ENCODE measurements at places on chromosomes 6 and 20.

DNA sequence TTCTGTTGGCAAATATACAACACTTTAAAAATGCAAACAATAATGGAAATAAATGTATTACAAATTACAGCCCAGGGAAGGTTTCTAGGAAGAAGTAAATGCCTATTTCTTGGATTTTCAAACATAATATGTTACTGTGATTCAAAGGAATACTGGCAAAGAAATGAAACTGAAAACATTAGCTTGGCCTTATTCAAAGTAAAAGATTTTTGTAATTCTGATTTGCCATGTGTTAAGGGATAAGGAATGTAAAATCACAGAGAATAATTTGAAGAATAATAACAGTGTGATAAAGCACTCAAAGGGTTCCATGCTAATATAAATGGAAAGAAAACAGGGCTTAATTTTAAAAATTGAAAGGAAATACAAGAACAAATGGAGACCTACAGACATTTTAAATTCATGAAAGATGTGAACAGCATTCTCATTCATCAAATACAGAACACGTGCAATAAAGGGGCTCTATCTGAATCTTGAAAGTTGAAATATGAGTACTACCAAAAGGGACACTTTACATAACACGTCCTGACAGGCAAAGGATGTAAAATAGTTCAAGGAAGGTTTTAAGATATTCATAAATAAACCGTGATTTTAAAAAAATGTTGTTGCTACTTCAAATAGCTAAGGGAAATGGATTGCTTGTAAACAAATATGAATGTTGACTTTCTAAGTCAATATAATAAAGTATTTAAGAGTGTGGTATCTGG, 138.1 kb downstream of the RFPL4B start:
- DNase-seq: no peak

DNA sequence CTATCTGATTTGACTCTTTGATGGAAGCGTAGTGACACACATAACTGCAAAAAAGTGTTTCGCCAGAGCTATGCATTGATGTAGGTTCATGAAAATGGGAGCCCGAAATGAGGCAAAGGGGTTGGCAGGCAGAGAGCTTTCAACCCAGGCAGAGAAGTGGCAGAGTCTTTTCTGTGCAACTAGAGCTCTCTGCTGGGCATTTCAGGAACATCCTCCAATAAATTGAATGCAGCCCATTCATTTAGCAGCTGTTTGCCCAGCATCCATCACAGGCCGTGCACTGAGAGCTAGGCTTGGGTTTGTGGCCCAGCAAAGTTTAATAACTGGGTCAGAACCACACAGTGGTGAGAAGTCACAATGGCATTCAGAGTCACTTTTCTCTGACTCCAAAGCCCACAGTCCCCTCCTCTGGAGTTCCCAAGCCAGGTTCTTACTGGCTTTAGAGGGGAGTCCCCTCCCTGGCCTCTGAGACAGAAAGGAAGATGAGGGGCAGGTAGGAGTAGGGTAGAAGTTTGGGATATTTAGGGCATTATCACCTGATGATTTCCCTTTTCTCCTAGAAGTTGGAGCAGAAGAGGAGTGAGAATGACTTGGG, 31.8 kb upstream of the ELMO2 start:
- peak; percentile 14 for DNase-seq

GRCh38 chr6:168884646-168885086, 369.0 kb downstream of the THBS2 start:
- peak; percentile 11 for DNase-seq

DNA sequence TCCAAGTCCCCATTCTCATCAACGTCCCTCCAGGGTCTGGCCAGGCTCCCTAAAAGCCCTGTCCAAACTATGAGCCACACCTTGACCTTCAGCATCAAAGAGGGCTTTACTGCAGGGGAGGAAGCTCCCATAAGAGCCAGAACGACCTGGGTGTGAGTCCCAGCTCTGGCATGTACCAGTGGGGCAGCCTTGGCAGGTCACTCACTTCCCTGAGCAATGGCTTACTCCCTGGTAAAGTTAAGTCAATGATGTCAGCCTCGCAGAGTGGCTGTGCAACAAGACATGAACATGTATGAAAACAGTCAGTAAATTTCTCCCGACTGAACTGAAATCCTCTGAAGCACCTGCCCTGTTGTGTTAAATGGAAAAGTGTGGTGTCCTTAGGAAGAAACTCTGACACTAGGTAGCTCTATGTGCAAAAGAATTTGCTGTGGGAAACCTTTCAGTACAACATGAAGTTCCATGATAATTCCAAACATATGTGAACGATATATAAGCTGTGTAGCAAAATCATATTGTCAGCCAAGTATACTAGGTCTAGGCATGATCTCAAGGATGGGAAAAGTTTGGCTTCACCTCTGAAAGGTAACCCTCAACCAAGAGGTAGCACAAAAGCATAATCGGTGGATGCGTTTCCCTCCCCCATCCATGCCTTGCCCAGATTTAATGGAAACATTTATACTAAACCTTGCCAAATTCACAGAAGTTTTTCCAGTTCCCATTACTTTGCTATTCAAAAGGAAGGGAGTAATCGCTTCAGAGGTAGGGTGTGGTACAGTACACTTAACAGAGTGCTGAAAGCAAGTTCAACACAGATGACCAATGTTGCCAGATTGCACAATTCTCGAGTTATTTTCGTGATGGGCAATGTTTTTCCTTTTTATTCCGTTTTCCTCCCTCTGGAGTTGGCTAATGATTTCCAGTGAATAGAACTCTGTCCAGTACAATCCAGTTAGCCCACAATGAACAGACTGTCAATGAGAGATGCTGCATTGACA, 49.0 kb upstream of the RANBP9 start:
- DNase-seq: no peak

DNA sequence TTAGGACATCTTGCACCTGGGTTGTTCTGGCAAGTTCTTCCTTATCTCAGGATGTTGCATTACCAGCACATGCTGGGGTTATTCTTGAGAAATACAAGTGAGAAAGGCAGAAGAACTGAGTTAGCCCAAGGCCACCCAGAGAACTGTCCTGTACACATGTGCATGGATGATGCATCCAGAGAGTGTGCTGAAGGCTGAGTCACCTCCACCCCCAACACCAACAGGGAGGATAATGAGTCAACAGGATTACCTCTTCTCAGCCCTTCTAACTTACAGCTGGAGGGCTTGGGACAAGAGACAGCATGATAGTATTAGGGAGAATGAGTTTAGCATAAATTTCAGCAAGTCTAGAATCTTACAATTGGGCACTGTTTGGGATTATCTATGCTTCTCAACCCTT, 8.5 kb downstream of the SCGN start:
- no peak for DNase-seq

GRCh38 chr6:61886608-61887259, 399.3 kb downstream of the KHDRBS2 start:
- no peak for DNase-seq

DNA sequence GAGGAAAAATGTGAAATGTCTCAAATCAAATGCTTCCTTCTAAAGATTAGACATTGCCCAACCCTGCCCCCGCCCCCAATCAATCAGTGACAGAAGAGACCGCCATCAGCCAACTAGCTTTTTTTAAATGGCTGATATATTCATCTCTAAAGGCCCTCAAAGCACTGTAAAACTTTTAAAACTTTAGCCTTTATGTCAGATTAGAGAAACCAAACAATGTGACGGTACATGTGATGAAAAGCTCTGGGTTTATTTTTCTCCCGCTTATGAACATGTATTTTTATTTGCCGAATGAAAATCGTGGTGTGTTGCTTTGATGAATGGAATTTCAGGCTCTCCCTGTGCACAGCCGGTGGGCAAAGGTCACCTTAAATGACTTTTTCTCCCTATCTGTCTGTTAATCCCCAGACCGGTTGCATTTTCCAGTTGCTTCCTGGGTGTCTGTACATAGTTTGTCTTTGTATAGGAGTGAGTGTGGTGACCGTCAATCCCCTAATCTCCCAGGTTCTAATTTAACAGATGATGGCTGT, 38.5 kb downstream of the TBC1D7 start:
- no peak for DNase-seq

Data from DND-41 (cell line).